Effector CD4-positive, alpha-beta T cell (primary cell): ENCODE measurements at places on chromosomes 5 and 9.

DNA sequence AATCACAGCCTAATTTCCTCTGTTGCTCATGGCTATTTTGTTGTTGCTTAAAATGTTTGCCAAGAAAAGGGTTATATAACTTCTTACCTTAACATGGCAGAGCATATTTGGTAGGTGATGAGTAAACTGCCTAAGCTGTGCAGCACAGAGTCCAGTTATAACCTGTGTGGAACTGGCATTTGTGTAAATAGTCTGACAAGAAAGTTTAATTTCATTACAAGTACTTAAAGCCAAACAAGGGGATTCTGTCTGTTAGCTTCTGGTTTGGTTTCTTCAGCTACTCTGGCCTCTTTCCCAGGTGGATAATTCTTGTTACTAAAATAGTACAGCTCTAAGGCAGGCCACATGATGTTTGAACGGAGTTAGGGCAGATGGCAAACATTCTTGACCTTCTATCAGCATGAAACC, 72.2 kb downstream of the PTCD2 start:
- no peak for DNase-seq

DNA sequence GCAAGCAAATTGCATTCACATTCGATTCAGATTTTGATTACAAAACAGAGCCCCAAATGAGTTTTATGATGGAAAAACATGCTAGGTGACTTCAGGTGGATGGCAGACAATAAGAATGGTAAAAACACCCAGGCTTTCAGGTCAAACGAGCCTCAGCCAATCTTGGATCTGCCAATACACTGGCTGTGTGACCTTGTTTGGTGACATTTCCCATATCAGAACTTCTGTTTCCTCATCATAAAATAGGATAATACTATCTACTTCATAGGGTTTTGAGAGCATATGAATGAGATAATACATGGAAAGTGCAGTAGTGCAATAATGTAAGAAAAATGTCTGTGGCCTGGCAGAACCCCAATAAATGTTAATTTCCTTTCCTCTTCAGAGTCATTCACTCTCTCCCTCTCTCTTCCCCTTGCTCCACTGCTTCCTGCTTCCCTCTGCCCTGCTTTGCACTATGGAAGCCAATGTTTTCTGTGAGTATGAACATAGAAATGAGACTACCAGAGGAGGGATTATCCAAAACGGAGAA, 54.7 kb downstream of the SH3RF2 start:
- DNase-seq = no peak

GRCh38 chr5:14166437-14166836, 23.3 kb downstream of the TRIO start:
- DNase-seq = no peak

GRCh38 chr9:36400332-36401163, 479 bp upstream of the RNF38 start:
- DNase-seq = peak; percentile 89

- no peak for DNase-seq
These were observed 93.6 kb downstream of the TTLL11 start for GRCh38 chr9:121999556-121999955.

- DNase-seq = no peak
These were observed 64.8 kb upstream of the SPTLC1 start for GRCh38 chr9:92180002-92180400.

GRCh38 chr9:116190637-116191396, 37.2 kb downstream of the PAPPA start:
- DNase-seq = no peak

- no peak for DNase-seq
These were observed 69.0 kb upstream of the XPA start for GRCh38 chr9:97766092-97766491.

GRCh38 chr5:150051657-150052195, 34.6 kb downstream of the CSF1R start:
- DNase-seq = no peak

DNA sequence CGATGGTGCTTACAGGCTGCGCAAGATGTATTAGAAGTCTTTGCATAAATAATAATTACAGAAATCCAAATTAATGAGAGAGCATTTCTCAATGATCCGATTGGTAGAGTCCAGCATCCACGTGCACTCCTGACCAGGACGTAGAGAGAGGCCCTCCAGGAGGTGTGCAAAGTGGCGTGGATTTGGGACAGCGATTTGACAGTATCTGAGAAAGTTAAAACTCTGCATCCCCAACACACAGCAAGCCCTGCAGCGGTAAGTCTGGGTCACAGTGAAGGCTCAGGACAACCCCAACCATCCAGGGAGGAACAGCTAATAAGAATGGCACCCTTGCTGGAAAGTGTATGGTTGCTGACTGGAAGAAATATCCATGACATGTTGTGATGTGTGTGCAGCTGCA, 180.2 kb downstream of the AUH start:
- no peak for DNase-seq

DNA sequence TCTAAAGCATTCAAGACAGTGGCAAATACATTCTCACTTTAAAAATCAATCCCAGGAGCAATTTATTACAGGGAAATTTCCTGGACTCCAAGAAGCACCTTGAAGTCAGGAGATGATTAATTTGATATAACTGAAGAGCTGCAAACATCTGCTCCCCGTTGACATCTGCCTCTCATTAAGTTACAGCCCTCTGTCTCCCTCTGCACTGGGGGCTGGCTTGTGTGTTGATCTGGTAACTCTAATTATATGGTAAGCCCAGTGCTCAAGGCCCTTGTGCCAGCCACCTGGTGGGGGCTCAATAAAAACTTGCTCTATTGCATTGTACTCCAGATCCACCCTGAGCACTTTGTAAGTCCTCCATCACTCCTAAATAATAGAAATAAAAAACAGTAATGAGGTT, 131.1 kb upstream of the ZNF462 start:
- DNase-seq = no peak

GRCh38 chr5:80205846-80206245, 50.0 kb downstream of the SERINC5 start:
- no peak for DNase-seq

- DNase-seq = no peak
These were observed 36.4 kb downstream of the GDNF start for GRCh38 chr5:37803487-37803886.

DNA sequence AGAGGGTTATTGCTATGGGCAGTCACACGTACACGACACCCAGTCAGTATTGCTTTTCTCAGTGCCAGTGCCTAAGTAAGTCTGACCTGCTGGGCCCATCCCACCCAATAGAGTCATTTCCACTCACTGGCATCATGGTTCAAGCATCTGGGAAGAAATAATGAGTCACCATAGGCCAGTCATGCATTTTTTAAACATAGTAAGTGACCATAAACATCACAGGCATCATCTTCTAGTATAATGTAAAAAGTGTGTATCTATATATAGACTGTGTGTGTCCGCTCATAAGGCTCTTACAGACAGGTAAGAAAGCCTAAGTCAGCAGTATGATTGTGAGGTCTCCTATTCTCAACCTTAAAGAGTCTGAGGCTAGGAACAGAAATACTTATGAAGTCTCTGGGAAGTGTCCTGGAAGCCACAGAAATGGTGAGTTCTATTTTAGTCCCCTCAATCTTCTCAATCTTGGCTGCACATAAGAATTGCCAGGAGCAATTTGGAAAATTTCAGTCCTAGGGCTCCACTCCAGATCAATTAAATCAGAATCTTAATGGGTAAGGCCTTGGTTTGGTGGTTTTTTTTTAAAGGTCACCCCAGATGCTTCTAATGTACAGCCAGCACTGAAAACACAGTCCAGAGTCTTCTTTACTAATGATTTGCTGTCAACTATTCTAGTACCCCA, 65.2 kb downstream of the ZNF366 start:
- DNase-seq = no peak

- no peak for DNase-seq
These were observed 270.0 kb downstream of the NSG2 start for GRCh38 chr5:174315471-174315870.

DNA sequence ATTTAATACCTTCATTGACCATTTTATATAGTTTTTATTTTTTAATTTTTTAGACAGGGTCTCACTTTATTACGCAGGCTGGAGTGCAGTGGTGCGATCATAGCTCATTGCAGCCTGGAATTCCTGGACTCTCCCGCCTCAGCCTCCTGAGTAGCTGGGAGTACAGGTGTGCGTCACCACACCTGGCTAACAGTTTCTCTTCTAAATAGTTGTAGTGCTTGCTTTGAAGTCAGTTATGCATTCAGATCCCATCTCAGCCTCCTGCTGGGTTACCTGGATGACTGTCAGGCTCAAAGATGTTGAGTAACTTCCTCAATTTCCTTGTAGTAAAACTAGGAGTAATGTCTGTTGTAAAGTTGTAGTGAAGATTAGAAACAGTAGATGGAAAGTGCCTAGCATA, 21.4 kb downstream of the SNX18 start:
- DNase-seq = no peak

- DNase-seq = no peak
These were observed 187.7 kb downstream of the CACNA1B start for GRCh38 chr9:138065287-138065686.
